ENCODE measurements at places on chromosomes 7 and 10.

GRCh38 chr7:158083526-158084310, 503.9 kb downstream of the PTPRN2 start:
- no peak for DNase-seq

- DNase-seq, result no peak
These were observed 334.6 kb downstream of the PTEN start for GRCh38 chr10:88198023-88198422.

GRCh38 chr7:22445140-22445743, 54.7 kb downstream of the STEAP1B start:
- no peak for DNase-seq

DNA sequence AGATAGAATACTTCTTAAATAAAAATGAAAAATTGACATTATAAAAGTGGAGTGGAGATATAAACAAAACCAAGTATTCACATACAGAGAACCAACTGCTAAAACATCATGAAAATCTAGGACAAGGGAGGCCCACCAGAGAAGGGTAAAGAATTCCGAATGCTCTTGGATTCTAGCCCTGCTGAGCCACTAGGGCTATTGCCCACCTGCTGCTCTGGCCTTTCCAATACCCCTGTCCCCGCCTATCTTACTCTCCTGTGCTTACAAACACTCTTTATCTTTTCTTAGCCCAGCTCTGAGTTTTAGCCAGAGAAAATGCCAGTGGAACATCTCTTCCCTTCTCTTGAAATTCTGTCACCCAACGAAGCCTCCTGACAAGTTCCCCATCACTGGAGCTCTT, 100.3 kb downstream of the MACC1 start:
- no peak for DNase-seq

DNA sequence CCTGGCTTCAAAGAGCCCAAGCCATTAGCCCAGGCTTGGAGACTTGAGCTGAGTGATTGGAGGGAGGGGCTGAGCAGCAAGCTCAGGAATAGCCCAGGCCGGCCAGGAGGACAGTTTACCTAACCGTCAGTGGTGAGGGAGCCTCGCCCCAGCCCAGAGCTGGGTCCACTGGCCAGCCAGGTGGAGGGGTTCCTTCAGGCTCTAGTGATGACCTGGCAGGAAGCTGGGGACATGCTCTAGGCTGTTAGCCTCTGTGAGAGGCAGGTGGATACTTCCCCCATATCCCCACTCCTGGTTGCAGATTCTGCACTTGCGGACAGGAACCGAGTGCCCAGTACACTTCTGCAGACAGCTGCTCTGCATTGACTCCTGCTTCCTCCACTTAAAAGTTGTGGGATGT, 61.2 kb upstream of the ANTXRL start:
- no peak for DNase-seq

Measured in NCI-H2081 treated with DMSO at 0.1 percent for 48 hours (cell line).